ENCODE measurements at places on chromosomes 16 and 17.

- no peak for DNase-seq
Observed at GRCh38 chr16:48252013-48252412, 4.7 kb upstream of the ABCC11 start.

DNA sequence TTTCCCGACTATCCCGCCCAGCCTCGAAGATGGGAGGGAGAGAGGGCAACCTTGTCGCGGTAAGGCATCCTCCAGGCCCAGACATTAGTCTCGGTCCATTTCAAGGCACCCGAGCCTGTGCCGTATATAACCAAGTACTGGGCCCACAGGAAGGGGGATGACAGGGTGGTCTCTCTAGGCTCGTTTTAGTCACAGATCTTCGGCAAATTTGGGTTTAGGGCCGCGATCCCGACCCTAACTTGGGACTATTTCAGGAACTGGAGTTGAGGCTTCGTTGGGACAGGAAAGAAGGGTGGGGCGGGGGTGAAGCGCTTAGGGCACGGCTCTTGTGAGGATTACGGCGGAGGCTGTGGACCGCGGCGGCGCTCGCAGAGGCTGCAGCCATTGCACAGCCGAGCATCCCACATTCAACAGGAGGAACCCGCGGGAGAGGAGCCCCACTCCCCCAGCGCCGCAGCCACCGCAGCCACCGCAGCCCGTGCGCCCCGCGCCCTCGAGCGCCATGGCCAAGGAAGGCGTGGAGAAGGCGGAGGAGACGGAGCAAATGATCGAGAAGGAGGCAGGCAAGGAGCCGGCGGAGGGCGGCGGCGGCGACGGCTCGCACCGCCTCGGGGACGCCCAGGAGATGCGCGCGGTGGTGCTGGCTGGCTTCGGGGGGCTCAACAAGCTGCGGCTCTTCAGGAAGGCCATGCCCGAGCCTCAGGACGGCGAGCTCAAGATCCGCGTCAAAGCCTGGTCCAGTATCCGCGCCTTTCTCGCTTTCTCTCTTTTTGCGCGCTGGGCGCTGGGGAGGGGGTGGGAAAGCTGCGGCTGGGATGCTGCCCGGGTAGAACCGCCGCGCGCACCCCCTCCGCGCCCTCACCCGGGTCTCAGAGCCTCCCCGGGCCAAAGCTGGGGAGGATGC lies at the start of gene VAT1L:
Gene VAT1L, plus strand, starts transcription at position 384 of the 904 bp plus-strand sequence. Its CDS starts 119 bp downstream, at position 503.
- DNase-seq = peak; percentile 62

- DNase-seq = no peak
Observed at GRCh38 chr17:48148854-48149786, 41.6 kb downstream of the SNX11 start.

DNA sequence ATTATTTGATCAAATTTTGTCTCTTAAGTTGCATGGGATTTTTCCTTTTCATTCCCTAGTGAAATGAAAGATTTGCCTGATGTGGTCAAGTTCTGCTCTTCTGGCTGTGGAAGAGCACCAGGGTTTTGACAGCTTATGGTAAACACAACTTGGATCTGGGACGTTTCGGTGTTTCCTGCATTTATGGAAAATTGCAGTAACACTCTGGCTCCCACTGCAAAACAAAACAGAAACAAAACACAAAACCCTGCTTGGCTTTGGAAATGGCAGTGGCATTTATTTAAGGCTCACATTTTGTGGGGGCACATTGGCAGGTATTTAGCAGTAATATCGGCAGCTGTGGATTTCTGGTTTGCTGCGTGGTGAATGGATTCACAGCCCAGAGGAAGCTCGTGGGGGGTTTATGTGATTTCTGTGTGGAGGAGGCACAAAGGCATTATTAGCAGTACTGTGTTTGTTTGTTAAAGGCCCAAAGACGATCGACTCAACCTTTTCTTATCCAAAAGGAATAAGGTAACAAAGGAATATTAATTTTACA lies 377.8 kb downstream of the SNX29 start:
- no peak for DNase-seq

DNA sequence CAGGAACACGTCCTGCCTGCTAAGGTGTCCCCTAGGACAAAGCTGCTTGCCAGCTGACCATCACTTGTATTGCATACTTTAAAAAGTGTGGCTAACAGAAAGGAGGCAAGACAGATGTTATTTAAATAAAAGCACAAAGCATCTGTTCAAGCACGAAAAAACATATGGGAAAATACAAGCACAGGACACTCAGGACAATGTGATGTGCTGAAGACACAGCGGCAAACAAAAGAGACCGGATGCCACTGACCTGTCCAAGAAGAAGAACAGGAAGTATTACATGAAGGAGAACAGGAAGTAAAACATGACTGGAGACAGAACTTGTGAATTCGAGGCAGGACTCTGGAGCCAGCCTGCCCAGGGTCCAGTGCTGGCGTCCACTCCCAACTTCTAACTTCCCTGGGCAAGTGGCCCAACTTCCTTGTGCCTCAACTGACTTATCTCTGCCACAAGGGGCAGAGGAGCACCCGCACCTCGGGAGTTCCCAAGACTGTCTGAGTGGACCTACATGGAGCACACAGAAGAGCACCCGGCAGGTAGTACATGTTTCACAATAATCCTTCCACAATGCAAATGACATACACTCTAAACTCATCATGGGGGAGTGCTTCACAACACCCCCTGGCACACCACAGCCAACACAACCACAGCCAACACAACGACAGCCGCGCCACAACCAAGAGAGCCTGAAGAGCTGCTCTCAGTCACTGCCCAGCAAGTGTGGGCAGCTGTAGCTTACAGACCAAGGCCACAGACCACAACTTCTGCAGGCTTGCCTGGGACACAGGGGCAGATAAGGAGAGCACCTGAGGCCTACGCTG lies 36.6 kb downstream of the ANKRD11 start:
- DNase-seq = peak; percentile 58

DNA sequence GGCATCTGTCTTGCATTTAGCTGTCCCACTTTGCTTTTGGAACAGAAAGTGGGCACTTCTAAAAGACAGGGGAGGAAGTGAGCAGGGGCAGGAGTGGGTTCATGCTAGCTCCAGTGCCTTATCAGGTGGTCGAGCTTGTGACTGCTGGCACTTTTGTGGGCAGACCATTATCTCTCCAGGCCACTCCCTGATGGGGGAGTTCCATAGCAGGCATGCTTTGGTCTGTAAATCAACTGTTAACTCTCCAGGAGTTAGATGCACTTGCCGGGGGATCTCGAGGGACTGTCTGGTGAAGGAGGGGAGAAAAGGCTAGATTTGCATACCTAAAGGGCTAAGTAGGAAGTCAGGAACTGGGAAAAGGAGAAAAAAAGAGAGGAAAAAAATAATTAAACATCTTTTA lies 9.3 kb upstream of the CARD14 start:
- no peak for DNase-seq

GRCh38 chr16:72992142-72992601 lies 55.8 kb downstream of the ZFHX3 start:
- DNase-seq = no peak

GRCh38 chr17:57899822-57900221 lies 50.0 kb upstream of the MRPS23 start:
- DNase-seq = no peak

DNA sequence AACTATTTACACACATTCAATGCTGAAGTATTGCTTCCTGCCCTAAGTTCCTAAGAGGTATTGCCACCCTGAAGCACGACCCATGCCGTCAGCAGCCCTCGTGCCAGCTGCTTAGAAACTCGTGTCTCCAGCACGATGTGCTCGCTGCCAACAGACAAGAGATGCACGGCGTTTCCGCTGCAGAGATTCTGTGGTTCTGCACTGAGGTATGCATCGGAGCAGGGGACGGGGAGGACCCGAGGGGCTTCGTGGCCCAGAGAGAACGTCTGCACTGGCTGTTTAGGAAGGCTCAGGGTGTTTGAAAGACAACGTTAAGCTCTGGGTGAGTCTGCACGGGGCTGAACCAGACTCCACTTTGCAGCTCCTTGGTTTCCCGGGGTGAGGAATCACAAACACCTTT lies 82.7 kb upstream of the CREBBP start:
- no peak for DNase-seq

- DNase-seq = peak; percentile 44
Observed at GRCh38 chr17:79473876-79474440, 136.9 kb downstream of the RBFOX3 start.

GRCh38 chr17:9839433-9839832 lies 13.7 kb downstream of the GLP2R start:
- no peak for DNase-seq

DNA sequence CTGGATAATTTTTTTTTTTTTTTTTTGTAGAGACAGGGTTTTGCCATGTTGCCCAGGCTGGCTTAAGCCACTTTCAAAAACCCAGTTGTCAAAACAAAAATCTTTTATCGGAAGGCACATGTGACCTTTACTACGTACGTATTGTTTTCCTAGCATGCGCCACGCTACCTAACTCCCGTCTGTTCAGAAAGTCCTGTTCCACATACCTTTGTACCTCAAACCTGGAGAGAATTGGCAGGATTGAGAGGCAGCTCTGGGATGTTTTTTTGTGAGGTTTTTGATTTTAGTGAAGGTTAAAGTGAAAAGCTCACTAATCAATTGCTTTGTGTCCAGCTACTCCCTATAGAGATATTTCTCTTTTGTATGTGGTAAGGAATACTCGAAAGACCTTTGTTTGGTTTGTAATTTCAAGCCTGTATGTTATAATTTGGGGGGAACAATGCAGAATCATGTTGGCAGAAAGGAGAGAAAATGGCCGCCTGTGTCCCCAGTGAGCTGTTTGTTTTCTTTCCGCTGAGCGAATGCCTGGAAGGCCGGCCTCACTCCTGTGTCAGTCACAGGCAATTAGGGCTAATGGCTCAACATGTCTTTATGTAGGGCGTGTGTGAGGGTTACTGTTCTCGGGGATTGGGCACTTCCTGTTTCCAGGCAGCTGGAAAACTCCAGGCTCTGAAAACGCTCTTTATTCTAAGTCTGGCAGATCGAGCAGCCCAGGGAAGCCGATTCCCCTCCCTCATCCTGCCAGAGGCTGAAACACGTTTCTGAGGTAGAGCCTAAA lies 60.8 kb upstream of the CLEC18A start:
- peak; percentile 90 for DNase-seq

DNA sequence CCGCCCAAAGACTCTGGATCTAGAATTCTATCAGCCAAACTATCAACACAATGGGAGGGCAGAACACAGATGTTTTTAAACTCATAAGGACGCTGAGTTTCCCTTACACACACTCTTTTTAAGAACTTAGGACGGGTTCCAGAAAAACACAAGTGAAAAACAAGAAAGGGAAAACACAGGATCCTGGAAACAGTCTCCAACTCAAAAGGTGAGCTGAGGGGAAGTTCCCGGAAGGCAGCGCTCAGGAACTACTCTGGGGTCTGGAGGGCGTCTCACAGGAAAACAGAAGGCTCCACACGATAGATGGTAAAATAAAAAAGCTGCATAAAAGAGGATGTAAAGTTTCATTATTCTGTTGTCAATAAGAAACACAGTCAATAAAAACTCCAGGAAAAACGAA lies 80.2 kb upstream of the DOC2B start:
- no peak for DNase-seq

GRCh38 chr16:23080329-23080728 lies 68.9 kb downstream of the USP31 start:
- DNase-seq = no peak

DNA sequence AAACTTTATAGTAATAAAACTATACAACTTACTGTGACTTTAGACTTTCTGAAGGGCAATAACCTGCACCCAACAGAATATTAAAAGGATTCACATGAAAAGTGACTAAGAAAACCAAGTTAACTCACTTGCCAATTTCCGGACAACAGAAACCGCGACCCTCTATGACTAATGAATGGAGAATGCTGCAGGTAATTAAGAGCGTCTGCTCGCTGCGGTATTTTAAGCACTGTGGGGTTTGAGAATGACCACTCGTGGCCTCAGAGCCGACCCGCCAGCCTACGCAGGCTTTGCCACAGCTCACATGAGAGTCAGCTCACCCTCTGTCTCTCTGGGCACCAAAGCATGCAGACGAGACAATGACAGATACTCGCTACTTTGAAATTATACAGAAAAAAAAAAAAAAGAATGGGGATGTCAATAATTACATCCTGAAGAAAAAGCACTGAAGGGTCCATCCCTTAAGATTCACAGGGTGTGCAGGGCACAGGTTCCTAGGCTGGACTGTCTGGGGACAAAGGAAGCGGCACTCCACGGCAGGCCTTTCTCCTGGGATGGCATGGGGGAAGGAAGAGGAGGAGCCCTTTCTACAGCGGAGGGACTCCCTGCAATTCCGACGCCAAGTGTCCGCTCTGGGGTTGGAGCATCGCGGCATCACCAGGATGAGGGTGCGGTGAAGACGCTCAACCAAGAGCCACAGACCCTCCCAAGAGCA lies 35.0 kb downstream of the ZCCHC14 start:
- DNase-seq = peak; percentile 44

- DNase-seq = no peak
Observed at GRCh38 chr17:47280072-47280811, 26.6 kb downstream of the ITGB3 start.

- no peak for DNase-seq
Observed at GRCh38 chr16:12028288-12028619, 51.7 kb downstream of the SNX29 start.

GRCh38 chr16:80816356-80816755 lies 12.0 kb upstream of the CDYL2 start:
- no peak for DNase-seq

DNA sequence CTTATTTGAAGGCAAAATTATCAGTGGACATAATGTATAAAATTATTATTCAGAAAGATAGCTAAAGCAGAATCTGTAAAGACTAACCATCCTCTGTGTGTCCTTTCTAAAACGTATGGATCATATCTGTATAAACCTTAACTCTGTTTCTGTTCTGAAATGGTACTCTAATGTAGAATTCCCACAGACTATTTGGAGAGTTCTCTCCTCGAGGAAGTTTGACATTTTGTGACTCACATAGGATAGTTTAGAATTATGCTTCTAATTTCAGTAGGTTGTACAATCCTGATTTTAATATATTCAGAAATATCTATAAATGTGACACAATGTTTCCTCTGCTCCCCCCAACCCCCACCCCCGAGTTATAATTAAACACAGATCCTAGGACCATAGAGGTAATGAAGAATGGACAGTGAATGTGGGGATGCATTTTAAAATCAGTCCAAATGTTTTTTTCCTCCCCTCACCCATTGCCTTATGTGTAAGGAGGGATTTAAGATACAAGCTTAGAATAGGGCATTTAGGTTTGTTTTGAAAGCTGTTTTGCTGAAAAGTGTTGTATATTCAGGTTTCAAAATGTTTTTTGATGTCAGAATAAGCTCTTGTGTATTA lies 66.8 kb downstream of the BCAS3 start:
- DNase-seq = no peak

DNA sequence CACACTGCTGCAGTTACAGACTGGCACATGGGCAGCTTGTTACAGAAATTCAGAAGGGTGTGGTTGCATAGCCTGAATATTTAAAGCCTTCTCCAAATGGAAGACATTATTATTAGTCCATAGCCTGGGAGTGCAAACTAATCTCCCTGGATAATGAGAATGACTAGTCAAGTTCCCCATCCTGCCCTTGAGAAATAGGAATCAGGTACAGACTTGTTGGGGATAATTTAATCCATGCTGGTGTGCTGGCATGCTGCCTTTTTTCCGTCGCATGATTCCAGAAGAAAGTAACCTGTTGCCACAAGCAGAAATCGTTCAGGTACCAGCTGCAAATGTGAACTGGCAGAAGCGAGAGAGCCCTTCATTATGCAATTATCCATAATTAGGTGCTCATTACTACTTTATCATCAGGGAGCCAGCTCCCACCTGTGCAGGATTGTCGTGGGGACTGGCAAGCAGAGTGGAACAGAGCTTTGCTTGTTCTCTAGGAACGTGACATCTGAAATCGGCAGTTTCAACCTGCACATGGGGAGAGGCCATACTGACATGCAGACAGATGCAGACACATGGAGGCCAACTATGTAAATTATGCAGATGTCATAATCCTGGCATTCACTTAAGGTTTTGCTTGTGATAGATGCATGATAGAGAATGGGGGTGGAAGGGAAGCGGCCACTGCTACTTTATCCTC lies 419.4 kb downstream of the PMP22 start:
- DNase-seq = no peak

GRCh38 chr17:69045646-69046045 lies 15.1 kb downstream of the ABCA9 start:
- no peak for DNase-seq

Data from right hindlimb (tissue), 1 donor.